ENCODE measurements at places on chromosomes 1 and 21. TPM values are rescaled to one million over a fixed set of nuclear protein-coding genes. Genes with fewer than 3 reads are reported as not detected.

RIMKLA gene
- total RNA-seq, result 0.02 TPM

- DNase-seq, result no peak
Observed at GRCh38 chr1:158126425-158126824, 54.3 kb upstream of the CD1D start.

TEX38 gene
- total RNA-seq, result not detected

DNA sequence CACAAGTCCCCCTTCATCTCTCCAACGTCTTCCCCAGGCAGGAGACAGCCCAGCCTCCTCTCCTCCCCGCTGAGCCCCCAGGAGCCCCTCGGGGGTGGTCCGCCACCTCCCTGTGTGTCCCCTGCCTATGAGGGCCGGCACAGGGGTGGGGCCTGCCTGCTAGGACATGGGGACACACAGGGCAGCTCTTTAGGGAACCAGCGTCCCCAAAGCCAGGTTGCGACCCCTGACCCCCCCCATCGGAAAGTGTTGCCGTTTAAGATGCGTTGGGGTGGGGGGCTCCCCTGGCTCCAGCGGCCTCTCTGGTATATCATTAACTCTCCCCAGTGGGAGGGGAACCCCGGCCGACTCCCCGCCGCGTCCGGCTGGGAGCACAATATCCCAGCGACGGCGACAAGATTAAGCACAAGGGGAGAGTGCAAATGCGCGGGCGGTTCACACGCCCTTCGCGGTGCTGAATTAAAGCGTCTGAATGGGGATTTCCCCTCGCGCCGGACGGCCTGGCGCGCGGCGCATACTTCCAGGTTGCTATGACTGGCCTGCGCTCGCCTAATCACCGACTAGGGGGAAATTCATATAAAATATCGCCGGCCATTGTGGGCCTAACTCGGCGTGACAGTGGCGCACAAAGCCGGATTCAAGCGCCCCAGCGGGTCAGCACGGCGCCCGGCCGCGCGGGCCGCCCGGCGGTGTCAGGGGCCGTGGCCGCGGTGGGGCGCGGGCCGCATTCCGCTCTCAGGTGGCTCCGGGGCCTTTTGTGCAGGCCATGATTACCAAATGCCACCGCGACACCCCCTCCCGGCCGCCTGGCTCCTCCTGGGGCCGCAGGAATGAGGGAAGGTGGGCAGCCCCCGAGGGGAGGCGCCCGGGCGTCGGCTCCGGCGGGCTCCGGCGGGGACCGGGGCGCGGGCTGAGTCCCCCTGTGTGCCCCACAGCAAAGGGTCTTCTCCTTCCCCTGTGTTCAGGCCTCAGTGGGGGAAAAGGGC is 30.9 kb downstream of the WNT3A start:
- DNase-seq, result no peak

TMOD4 gene
- total RNA-seq, result 1.2 TPM

NBPF1 gene
- 33.6 TPM for total RNA-seq

- no peak for DNase-seq
Observed at GRCh38 chr1:29202053-29202452, 20.4 kb upstream of the SRSF4 start.

- DNase-seq, result no peak
Observed at GRCh38 chr1:79842811-79843210, 836.3 kb upstream of the ADGRL4 start.

DNA sequence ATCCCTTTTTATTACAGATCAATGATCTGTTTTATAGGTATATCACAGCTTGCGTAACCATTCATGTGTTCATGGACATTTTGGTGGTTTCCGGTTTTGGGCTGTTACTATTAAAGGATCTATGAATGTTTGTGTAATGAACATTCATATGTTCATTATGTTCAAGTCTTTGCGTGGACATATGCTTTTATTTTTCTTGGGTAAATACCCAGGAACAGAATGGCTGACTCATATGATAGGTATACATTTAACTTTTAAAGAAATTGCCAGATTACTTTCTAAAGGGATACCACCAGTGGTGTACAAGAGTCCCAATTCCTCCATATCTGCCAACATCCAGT is 73.7 kb downstream of the SPATA46 start:
- no peak for DNase-seq

- DNase-seq, result peak; percentile 60
Observed at GRCh38 chr1:161200421-161200991, 1.7 kb upstream of the ADAMTS4 start.

- no peak for DNase-seq
Observed at GRCh38 chr1:95071539-95071938, 1.2 kb downstream of the ALG14 start.

DNA sequence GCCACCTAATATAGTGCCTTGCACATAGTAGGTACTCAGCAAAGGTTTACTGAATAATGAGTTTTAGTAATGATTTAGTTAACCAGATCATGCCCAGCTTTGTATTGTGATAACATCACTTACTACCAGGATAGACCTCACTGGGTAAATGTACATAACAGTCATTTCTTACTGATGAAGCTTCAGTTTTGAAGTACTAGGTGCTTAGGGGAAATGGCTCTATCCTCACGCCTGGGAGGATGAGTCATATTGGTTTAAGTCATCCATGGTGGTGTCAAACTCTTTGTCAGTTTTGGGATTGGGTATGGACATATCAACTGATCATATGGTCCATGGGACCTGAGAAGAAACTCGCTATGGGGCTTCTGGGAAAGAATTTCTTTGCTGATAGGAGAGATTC is 90.6 kb upstream of the USP24 start:
- DNase-seq, result no peak

GBP7 gene
- total RNA-seq, result not detected

DNA sequence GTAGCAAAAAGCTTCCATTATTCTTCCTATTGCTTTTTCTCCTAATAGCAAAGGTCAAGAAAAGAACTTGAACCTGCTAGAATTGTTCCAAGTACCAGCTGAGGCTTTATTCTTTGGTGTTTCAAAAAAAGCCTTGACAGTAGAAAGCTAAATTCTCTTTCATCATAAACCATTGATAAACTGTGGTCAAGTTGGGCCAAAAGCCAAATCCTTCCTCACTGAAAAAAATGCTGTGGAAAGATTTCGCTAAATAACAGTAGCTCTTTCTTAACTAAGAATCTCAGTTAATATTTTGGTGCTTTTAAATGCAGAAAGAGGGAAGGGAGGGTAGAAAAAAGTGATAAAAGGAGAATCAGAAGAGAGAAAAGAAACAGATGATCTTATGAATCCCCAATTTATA is 14.0 kb upstream of the JAM2 start:
- no peak for DNase-seq

INSRR gene
- 0.18 TPM for total RNA-seq

GRCh38 chr1:247281001-247281574 is 25.2 kb downstream of the VN1R5 start:
- DNase-seq, result no peak

DNA sequence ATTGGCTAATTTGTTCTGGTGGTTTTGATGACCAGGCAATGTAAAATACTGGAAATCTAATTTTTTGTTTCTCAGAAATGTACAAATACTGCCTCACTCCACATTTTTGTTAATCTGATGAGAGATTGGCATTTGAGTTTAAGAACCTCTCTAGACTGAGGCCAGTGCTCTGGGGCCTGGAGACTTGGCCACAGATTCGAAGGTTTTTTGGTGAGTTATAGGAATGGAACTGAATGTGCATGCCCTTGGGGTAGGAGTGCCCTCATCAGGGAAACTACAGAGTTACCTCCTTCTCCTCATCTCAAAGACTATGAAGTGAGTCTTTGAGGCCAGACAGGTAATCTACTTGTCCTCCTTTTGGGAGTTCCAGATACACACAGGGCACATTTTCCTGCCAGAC is 347.9 kb downstream of the LTN1 start:
- DNase-seq, result no peak

GRCh38 chr1:107413546-107413945 is 272.7 kb downstream of the NTNG1 start:
- no peak for DNase-seq

GRCh38 chr1:39625009-39625408 is 14.4 kb downstream of the HEYL start:
- DNase-seq, result no peak

- no peak for DNase-seq
Observed at GRCh38 chr1:3113047-3113740, 44.2 kb downstream of the PRDM16 start.

ZNF683 gene
- total RNA-seq, result not detected

DNA sequence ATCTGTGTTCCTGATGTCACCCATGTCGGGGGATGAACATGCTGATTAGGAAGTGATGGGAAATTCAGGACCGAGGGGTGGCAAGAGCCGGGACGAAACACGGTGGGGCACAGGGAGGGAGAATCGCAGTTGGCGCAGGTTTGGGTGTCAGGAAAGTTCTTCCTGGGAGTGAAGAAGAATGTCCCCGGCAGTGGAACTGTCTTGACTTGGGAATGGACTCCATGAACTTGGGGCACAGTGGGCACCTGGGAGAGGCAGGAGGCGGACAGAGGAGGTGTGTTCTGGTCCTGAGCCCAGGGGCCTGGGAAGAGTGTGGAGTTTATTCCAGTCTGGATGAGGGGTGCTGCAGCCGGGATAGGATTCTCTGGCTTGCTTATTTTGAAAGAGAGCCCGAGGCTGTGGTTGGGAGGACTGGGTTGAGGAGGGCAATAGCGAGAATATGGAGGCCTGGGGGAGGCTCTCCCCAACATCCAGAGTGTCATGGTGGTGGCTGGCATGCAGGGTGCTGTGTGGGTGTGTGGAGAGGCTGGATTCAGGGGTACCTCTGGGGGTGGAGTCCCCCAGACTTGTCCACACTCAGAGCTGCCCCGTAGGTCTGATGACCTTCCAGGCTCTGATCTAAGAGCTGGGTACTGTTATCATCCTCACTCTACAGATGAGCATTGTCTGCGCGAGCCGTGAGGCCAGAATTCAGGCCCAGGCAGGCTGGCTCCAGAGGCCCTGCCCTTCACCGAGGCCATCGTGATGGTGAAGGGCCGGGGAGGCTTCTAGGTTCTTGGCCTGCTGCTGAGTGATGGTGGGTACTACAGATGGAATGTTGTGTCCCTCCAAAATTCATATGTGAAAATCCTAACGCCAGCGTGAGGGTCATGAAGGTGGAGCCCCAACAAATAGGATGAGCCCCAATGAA is 274.5 kb upstream of the C1orf174 start:
- peak; percentile 6 for DNase-seq

MEAF6 gene
- 86.4 TPM for total RNA-seq

PRKAA2 gene
- total RNA-seq, result not detected

- no peak for DNase-seq
Observed at GRCh38 chr21:37294679-37295078, 27.5 kb upstream of the VPS26C start.

PLA2G4A gene
- 0.16 TPM for total RNA-seq

GRCh38 chr1:19432943-19433718 is 52.2 kb downstream of the CAPZB start:
- DNase-seq, result no peak

- no peak for DNase-seq
Observed at GRCh38 chr1:164137273-164137925, 421.6 kb upstream of the PBX1 start.

- DNase-seq, result peak; percentile 6
Observed at GRCh38 chr1:193519922-193520321, 333.5 kb upstream of the B3GALT2 start.

DNA sequence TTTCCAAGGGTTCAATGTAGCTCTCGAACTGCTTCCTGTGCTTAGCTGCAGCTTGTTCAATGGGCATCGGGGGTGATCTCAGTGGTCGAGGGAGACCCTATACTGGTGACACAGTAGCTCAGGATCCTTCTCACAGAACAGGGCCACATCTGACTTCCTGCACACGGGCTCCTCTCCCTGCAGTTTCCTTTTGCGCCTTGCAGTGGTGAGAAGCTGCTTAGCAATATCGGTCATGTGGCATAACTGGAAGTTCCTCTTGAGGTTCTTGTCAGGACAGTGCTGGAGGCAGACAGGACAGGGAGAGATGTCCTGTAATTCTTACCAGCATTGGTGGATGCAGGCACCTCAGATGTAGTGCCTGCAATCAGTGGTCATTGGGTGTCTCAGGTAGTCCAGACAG is 140.5 kb upstream of the MAP1LC3C start:
- no peak for DNase-seq

- DNase-seq, result no peak
Observed at GRCh38 chr1:5649795-5650194, 342.4 kb downstream of the NPHP4 start.

- DNase-seq, result no peak
Observed at GRCh38 chr1:11455967-11456570, 22.9 kb upstream of the DISP3 start.

LRRC38 gene
- total RNA-seq, result not detected

DNA sequence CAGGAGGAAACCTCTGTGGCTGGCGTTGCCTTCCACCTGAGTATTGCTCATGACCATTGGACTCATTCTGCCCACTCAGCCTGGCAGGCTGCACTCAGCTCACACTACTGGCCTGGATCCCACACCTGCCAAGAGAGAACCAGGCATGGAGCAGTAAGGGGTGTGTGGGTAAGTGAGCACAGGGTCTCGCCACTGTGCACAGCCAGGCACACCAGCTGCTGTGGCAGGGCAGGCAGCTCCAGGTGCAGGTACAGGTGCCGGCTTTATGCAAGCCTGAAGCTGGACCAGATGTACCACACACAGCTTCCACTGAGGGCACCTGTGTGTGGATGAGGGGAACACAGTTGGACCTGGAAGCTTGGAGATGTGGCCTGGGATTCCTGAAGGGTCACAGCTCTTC is 295.2 kb upstream of the SNX7 start:
- no peak for DNase-seq

GRCh38 chr21:38223893-38224540 is 32.8 kb upstream of the KCNJ15 start:
- DNase-seq, result no peak

DNA sequence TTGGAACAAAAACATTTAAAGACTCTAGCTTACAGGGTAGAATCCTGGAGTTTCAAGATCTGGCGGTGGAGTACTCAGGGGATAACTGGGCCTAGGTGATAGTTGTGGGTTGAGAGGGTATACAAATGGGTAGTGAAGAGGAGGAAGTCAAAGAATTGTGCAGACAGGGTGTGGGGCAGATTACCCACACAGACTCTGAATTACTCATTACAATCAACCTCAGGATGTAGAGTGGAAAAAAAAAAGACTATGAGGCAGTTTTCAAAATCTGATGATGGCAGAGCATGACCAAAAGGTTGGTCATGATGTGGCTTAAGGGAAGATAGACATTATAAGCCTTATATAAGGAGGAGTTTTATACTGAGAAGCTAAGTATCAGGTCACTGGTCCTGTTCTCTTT is 44.1 kb upstream of the GLIS1 start:
- no peak for DNase-seq

RBM8A gene
- 215 TPM for total RNA-seq

DNA sequence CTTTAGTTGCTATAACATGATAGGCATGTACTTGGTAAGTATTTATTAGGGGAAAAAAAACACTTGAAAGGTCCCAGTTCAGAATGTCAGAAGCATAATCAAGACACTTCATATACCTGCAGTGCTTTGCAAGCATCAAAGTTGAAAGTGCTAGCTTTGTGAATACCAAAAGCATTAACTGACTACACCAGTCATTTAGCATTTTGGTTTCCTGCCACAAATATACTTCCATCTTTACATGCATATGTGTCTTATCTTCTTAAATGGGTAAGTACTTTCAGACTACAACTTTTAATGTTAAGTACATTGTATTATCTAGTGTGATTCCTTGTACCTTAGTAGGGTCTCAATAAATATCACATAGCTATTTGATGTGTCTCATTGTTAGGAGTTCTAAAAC is 43.7 kb downstream of the AKT3 start:
- DNase-seq, result no peak

PTPN22 gene
- 1.3 TPM for total RNA-seq

GRCh38 chr1:172342584-172343239 is 77.8 kb upstream of the C1orf105 start:
- no peak for DNase-seq

GSTM2 gene
- 6.8 TPM for total RNA-seq

PTGFR gene
- total RNA-seq, result 0.04 TPM

- no peak for DNase-seq
Observed at GRCh38 chr1:53349968-53350852, 22.3 kb upstream of the LRP8 start.

ARHGAP30 gene
- total RNA-seq, result 0.35 TPM
